ENCODE measurements at places on chromosomes 11 and 22.

- DNase-seq: no peak
Measured at GRCh38 chr11:113715882-113716625, 9.9 kb upstream of the TMPRSS5 start.

- no peak for DNase-seq
Measured at GRCh38 chr11:61690706-61691379, 10.7 kb downstream of the DAGLA start.

GRCh38 chr11:120904116-120904515, 119.8 kb upstream of the TBCEL start:
- DNase-seq: no peak

- no peak for DNase-seq
Measured at GRCh38 chr11:117269856-117270255, 21.3 kb upstream of the BACE1-AS start.

GRCh38 chr11:76496174-76496573, 51.4 kb downstream of the EMSY start:
- no peak for DNase-seq

DNA sequence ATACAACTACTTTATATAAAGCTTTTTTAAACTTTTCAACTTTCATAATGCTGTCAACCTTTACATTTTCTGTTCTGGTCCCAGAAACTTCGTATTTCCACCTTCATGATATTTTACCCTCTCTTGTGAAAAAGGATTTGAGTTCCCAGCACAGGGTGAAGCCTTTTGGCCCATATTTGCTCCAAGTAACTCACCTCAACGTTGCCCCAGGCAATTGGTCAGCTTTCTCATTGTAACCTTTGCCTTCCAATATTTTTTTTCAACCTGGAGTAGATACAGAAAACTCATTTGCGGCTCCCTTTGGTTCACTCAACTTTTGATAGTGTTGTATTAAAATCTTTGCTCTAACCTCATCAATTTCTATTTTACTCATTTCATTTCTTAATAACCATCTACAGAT, 21.1 kb upstream of the FAR1 start:
- no peak for DNase-seq

GRCh38 chr22:50208939-50209892, 8.4 kb downstream of the SELENOO start:
- no peak for DNase-seq

- no peak for DNase-seq
Measured at GRCh38 chr11:35105319-35106079, 33.5 kb upstream of the CD44 start.

GRCh38 chr22:42079319-42080251, at the start of gene SMDT1:
Gene SMDT1 (plus strand): TSS chr22:42079700. CDS start chr22:42079769, 69 bp downstream.
- peak; percentile 96 for DNase-seq

DNA sequence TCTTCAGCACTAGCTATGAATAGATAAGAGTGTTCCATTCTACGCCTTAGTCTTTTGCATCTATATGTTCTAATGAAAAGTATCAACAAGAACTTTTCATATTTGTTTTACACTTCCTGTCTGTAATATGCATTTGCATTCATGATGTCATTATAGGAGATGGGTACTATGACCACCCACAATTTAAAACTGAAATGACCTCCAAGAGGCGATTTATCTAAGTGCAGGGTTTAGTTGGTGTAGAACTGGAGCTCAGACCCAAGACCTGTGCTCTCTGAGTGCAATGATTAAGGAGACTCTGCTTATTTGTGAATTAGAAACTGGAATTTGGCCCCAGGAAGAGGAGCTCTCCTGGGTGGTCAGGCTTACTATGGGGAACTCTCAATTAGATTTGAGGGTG, 289.1 kb downstream of the ETS1 start:
- DNase-seq: no peak

GRCh38 chr11:10641912-10642697, 51.5 kb downstream of the IRAG1 start:
- no peak for DNase-seq

DNA sequence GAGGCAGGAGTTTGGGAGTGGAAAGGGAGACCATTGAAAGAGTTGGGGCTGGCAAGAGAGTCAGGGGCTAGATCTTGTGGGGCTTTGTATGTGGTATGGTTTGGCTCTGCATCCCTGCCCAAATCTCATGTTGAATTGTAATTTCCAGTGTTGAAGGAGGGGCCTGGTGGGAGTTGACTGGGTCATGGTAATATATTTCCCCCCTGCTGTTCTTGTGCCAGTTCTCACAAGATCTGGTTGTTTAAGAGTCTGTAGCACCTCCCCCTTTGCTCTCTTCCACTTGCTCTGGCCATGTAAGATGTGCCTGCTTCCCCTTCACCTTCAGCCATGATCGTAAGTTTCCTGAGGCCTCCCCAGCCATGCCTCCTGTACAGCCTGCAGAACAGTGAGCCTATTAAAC, 10.1 kb upstream of the RAB3IL1 start:
- DNase-seq: no peak

GRCh38 chr11:12356944-12357655, 20.3 kb upstream of the PARVA start:
- DNase-seq: no peak

GRCh38 chr11:82732348-82732733, 1.3 kb downstream of the FAM181B start:
- DNase-seq: no peak

- DNase-seq: no peak
Measured at GRCh38 chr11:65436412-65437032, 13.9 kb downstream of the NEAT1 start.

DNA sequence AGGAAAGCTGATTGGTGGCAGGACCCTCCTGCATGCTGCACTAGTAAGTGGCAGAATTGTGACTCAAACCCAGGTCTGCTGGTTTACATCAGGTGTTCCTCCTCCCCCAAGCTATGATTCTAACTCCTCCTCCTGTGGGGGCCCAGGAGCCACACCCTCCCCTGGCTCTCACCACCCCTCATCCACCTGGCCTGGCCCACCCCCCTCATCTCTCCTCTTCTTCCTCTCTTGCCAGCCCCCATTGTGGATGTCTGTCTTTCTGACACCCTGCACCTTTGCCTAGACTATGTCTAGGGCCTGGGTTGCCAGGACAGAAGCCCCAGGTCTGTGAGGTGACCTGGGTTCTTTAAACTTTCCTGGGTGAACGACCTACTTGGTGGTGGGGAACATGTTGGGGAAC, 59.9 kb downstream of the GRIK4 start:
- DNase-seq: no peak

DNA sequence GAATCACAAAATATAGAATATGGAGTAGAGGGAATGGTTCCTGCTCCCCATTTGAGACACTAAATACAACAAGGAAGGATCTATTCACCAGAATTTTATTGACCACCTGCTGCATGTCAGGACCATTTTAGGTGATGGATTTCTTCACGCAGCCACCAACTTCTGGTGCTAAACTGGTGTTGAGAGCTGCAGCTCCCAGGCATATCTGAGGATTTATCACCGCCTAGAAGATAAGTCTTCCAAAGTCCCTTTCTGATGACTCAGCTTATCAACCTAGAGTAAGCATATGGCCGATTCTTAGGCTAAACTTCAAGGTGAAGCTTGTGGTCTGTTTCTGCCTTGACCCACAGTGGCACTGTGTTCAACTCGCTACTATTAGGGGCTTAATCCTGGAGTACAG, 6.7 kb downstream of the DDI1 start:
- no peak for DNase-seq

DNA sequence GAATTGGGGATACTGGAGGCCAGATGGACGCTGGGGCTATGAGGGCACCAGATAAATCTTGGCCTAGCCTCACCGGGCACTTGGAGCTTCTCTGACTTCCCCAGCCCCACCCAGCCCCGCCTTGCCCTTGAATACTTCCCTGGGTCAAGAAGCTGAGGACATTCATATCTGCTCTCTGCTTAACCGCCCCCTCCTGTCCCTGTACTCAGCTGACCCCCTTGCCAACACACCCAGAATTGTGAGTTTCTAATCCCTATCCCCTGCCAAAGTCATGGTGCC, 22.0 kb downstream of the FADS3 start:
- DNase-seq: no peak

GRCh38 chr11:79078999-79079398, 361.8 kb downstream of the TENM4 start:
- no peak for DNase-seq

- no peak for DNase-seq
Measured at GRCh38 chr11:131038597-131038996, 122.3 kb upstream of the SNX19 start.

GRCh38 chr11:61587951-61588727, 7.3 kb upstream of the SYT7 start:
- peak; percentile 70 for DNase-seq

DNA sequence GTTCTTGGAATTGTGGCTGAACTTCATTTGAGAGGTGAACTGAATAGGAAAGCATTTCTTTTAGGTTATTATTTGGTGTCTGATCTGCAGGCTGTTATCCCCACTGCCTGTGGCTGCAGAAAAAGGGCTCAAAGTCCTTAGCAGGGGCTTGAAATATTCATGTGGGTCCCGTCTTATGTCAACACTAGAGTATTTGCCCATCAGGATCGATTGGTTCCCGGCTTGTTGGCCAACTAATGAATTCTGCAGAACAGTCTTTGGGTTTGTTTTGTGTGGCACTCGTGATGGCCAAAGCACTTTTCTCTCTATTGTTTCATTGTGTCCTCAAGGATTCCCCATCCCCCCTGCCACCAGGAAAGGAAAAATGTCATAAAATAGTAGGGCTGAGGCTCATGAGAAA, 211.9 kb downstream of the MYO18B start:
- no peak for DNase-seq

- no peak for DNase-seq
Measured at GRCh38 chr11:21492931-21493330, 700.0 kb upstream of the ANO5 start.

DNA sequence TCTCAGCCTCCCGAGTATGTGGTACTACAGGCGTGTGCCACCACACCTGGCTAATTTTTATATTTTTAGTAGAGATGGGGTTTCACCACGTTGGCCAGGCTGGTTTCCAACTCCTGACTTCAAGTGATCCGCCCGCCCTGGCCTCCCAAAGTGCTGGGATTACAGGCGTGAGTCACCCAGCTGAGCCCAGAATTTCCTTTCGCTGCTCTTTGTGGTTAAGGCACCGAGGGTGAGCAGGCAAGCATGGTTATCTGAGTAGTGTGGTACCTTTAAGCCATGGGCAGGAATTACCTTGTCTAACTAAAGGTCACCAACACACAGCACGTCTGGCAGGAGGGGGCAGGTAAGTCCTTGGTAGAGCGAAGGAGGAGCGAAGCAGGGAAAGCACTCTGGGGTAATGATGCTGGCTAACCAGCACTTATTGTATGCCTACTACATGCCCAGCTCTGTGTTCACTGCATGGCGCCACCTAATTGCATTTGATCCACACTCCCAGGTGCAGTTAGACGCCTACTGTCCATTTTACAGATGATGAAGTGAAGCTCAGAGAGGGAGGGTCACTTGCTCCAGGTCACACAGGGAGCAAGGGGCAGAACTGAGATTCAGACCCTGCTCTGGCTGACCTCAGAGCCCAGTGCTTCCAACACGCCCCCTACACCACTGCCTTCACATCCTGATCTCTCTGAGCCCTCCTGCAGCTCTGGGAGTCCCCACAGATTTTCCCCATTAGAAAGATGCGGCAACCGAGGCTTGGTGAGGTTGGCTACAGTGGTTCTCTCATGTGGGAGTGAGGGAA, 45.7 kb downstream of the TRIOBP start:
- no peak for DNase-seq

GRCh38 chr11:73716153-73717056, 44.5 kb downstream of the RAB6A start:
- DNase-seq: no peak

GRCh38 chr22:44091021-44091721, 67.1 kb downstream of the PARVB start:
- DNase-seq: peak; percentile 18

GRCh38 chr22:46934746-46935491, 172.5 kb downstream of the TBC1D22A start:
- DNase-seq: no peak

GRCh38 chr11:109851780-109852390, 241.3 kb upstream of the ZC3H12C start:
- DNase-seq: no peak

DNA sequence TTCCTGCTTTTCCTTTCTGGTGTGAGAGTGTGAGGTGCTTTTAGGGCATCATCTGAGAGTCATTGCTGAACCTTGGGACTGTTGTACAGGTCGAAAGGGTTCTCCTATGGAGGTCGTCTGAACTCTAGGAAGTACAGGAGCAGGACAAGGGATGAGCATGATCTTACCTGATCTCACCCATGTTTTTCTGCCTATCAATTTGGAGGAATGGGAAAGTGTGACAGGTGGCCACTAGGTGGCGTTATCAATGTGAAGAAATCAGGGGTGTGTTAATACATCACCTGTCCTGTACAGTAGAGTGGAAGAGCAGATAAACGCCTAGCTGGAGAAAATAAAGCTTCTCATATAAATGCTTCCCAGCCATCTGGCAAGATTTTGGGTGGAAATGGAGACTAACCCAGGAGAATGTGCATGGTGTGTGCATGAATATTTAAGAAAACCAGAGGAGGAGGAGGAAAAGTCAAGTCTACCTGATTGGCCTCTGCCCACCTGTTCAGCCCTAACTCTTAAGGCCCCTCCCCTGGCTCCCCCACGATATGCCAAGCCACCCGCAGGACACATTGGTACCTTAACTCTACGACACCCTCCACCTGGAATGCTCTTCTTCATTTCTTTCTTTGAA, 72.0 kb upstream of the NARS2 start:
- peak; percentile 25 for DNase-seq

GRCh38 chr22:22812031-22812905, 75.3 kb upstream of the IGLL5 start:
- DNase-seq: no peak

DNA sequence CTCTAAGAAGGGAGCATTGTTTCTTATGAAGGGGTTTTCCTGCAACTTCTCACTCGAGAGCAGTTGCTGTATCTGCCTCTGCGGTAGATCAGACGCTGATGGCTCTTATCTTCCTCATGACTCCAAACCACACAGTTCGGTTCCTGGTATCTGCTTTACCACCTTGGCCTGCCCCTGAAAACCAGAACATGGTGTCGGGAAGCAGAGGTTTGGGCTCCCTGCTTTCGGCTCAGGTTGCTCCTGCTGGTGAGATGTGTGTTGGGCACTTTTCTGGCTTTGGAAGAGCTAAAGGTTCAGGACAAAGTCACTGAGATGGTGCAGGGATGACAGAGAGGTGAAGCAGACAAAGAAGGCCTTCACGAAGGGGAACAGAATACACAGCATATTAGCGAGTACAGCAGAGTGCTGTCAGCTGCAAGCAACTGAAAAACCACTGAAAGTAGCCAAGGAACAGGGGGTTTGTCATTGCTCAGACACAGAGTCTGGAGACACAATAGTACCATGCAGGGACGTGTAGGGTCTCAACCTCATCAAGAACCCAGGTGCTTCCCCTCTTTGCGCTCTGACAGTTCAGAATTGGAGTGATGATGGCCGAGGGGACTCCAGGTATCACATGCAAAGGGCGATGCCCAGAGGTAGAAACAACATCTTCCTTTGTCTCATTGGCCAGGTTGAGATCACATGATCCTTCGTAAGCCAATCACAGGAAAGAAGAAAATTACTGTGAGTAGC, 11.9 kb upstream of the CSF2RB start:
- DNase-seq: no peak

GRCh38 chr11:34493468-34493867, 20.1 kb downstream of the ELF5 start:
- DNase-seq: no peak
